ENCODE measurements at places on chromosomes 1 and 21.
A peak's percentile ranks its signal among the peaks of the same experiment; 100 is the strongest.

GRCh38 chr21:33546086-33546485 is 3.2 kb downstream of the SON start:
- no peak for DNase-seq

GRCh38 chr1:226826479-226827261 is 43.7 kb upstream of the PSEN2 start:
- DNase-seq: no peak

GRCh38 chr1:207813512-207813881 is 61.6 kb downstream of the CD46 start:
- no peak for DNase-seq

DNA sequence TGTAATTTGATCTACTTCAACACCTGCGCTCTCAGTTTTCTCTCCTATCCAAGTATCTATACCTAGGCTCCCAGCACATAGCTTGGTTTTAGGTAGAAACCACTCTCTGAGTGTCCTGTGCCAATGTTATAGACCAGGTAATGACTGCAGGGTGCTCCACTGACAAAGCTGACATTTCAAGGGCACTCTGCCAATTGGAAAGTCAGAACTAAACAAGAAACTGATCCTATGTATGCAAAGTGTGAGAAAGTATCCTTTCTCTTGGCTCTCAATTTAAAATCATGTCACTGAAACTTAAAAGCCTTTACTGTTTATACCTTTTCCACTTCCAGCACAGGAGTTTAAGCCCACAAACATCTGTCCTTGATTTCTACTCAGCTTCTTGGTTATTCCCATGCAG is 45.0 kb upstream of the AIM2 start:
- no peak for DNase-seq

DNA sequence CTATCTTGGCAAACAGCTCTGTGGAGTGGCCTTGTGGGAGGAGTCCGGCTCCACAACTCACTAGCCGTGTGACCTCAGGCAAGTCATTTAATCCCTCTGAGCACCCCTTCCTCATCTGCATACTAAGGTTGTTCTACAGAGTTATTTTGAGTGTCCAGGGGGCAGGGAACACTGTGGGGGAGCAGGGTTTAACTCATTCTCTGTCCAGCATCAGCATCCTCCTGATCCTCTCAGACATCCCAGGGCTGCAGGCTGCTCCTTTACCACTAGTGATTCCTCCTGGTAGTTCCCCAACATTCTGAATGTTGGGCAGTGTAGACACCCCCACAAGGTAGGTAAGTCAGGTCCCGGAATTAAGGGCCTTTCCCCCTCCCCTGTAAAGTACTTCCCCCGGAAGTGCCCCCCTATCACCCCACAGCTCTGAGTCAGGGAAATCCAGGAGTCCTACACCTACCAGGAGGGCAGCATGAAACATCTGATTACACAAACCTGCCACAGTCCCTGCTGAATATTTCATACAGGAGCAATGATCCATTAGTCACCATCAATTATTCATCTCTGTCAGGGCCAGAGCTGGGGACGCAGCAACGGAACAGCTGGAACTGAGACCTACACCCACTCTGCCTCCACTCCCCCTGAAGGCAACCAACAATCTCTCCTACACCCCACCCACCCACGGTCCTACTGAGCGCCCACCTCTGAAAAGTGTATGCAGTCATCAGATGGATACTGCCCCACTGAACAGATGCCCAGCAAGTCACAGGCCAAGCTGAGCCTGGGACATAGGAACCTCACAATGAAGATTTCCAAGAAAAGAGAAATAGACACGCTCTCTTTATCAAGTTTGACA is 20.5 kb downstream of the SYT2 start:
- no peak for DNase-seq

GRCh38 chr1:14851760-14852159 is 253.3 kb downstream of the KAZN start:
- DNase-seq: no peak

- DNase-seq: no peak
Measured at GRCh38 chr1:228209657-228210056, 1.8 kb downstream of the OBSCN start.

DNA sequence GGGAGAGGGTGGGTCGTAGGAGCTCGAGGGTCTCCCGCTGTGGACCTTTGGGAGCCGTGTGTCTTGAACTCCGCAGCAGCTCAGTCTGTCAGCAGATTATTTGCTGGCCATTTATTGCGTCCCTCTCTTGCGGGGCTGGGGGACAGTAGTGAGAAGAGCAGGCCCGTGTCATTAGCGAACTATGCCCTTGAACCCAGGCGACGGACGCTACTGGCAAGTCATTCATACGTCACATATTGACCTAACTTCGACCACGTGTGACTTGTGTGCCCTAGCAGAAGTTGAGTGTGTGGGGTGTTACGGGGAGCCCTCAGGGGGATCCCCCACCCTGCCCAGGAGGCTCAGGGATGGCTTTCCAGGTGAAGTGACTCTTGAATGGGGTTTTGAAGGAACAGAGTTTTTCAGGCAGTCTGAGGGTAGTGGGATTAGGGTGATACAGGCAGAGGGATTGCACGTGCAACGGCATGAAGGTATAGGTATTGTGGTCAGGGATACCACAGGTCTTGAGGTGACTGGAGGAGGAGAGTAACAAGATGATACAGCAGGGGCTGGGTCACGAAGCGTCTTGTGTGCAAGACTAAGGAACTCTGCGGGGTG is 13.0 kb downstream of the RCC1 start:
- no peak for DNase-seq

DNA sequence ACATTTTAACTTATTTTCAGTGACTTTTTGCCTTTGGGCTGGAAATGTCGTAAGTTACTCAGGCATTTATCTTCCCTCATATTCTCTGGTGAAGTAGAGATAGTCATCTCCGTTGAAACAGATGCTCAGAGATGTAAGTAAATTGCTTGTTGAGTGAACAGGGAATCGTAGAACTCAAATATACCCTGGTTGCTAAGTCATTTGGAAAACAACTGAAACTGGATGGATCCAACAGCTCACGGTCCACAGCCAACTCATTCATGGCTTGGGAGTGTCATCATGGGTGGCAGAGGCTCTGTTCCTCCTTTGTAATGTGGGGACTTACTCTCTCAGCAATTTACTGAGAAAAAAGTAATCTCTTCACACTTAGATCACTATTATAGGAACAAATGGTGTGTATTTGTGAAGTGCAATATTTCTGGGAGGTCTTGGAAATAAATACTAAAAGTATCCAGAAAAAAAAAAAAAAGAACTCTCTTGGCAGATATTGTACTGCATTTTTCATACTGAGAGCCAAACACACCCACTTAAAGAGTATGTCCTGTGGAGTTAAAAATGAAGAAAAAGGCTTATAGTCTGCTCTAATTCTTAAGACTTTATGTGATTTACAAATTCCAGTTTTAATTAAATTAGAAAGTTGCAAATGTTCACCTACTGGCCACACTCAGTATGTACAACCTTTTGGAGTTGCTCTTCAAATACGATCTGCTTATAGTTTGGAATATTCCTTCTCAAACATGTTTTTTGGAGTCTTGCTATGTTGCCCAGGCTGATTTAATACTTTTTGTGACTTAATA is 107.4 kb downstream of the LEPR start:
- no peak for DNase-seq

DNA sequence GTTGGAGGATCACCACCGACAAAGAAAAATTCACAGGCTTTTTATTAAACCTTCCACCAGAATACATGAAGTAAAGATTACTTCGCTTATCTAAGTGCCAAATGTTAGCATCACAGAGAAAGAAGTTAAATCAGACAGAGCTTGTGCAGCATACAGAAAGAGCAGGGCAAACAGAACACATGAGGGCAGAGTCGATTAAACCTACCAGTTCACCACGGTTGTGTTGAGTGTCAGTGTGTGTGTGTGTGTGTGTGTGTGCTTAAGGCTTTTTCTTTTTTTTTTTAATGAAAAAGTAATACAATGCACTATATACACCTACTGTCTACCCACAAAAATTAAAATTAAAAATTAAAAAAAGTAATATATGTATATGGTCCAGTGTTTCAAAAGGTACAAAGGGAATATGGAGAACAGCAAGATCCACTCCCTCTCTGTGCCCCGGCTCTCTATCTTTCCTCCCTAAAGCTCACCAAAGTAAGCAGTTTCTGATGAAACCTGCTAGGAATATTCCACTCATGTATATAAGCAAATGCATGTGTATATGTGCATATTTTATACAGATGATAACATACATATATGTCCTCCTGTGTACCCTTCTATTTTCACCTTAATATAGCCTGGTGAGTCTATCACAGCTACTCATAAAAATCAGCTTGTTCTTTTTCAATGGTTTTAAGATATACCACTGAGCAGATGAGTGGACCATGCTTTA is 17.7 kb downstream of the YIPF1 start:
- no peak for DNase-seq

- peak; percentile 24 for DNase-seq
Measured at GRCh38 chr1:151196292-151196800, 2.0 kb upstream of the PIP5K1A start.

- DNase-seq: peak; percentile 24
Measured at GRCh38 chr1:40980453-40981121, 1.1 kb downstream of the CTPS1 start.

DNA sequence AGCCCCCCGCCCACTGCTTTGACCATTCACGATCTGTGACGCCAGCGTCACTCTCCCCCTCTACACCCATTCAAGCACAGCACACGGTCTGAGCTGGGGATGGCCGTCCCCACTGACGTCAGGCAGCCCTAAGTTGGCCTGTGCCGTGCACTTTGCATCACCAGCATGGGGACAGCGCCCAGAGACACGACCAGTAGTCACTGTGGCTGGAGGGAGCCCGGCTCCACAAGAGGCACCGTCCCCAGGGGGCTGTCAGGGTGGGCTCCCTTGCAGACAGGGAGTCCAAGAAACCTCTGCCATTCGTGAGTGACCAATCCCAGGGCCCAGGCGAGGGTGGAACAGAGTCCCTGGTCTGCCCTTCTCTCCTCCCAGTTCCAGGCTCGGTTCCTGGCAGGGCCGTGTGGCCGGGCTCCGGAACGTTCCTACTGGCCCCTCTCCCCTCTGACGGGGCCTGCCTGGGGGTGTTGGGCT is 2.3 kb downstream of the KRTAP10-8 start:
- DNase-seq: no peak

GRCh38 chr1:181251001-181251712 is 162.7 kb downstream of the IER5 start:
- DNase-seq: no peak

DNA sequence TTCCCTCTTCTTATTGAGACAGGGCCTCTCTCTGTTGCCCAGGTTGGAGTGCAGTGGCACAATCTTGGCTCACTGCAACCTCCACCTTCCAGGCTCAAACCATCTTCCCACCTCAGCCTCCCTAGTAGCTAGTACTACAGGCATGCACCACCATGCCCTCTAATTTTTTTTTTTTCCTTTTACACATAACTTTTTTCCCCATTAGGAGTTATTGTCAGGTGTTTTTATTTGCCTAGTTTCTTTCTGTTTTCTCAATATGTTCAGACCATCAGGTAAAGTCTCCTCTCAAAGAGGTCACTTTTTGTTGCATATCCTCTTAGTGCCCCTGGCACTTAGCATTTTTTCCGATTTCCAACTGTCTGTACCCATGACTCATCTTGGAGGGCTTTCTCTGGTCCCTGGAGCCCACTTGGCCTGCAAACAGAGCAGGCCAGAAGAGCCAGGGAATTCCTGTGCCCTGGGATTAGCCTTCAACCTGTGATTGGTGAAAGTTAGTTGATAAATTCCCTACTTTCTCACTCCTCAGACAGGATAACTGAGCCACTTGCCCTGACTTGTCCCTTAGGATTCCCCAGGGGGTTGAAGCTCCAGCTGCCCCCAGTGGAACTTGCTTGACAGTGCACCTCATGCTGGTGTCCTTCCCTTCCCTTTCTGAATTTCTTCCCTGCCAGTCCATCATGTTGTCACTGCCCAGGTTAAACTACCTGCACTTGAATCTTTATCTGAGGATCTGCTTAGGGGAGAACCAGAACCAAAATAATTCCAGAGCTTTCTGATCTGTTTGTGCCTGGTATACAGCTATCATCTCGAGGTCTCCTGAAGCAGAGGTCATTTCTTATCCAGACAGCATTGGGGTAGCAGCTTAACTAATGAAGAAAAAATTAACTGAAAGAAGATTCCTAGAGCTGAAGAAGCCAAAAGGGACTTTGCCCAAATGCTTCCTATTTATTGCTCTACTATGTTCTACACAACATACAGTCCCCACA is 2.4 kb downstream of the NTPCR start:
- DNase-seq: no peak

DNA sequence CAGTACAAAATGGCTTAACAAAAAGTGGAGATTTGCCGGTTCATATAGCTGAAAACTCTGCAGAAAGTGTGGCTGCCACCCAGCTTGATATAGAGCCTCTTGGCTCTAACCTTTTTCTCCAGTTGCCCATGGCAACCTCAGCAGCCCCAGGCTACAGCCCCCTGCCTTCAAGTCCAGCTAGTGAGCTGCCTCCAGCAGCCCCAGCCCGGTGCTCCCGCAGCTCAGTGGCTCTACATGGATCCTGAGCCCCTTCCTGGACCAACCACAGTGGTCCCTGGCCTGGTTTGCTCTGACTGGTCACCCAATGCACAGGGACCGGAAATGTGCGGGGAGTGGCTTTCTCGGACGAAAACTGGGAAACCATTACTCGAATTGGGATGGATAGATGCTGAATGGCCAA is 13.3 kb upstream of the ATF3 start:
- no peak for DNase-seq

- DNase-seq: no peak
Measured at GRCh38 chr1:156655151-156655903, 13.4 kb downstream of the BCAN start.

DNA sequence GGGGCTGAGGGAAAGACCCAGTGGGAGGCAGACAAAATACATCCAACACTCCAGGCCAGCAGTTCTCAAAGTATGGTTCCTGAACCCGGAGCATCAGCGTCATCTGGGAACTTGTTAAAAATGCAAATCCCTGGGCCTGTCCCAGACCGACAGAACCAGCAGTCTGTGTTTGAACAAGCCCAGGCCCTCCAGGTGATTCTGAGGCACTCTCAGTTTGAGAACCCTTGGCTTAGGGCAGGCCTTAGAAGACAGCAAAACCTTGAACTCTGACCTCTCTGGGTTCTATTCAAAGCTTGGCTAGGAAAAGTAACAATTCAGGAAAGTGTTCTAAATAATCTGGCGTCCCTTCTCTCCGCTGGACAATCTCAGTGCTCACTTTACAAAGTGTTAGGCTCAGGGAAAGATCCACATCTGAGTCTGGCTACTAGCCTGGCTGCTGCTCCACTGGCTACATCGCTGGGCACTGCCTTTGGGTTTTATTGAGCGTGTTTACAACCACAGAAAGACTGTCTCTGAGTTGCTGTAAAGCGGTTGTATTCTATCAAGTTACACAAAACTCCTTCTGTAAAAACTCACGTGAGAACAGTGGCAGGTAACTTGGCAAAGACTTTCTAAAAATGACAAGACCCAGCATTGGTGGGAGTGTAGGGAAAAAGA is 166.1 kb downstream of the HIVEP3 start:
- DNase-seq: no peak

GRCh38 chr1:73144311-73144710 is 862.0 kb upstream of the NEGR1 start:
- no peak for DNase-seq
